Umbilical cord (tissue), 2 donors: ENCODE measurements at places on chromosomes 1 and 21.

- peak; percentile 29 for DNase-seq
Measured at GRCh38 chr21:33419538-33420123, 16.4 kb downstream of the IFNGR2 start.

DNA sequence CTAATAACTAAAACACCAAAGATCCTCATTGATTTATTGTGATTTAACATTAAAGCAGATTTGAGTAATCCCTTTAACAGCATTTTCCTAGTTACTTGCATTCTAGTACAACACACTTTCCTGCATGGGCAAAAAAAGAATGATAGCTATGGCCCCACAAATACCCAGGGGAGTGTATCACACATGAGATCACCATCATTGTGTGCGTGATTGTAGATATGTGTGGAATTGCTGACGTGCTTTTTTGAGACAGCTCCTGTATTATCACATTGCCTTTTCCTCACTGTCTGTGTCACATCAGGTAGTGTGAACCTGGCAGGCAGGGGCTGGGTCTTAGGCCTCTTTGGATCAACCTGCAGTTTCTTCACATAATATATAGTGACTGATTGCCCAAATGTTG, 48.5 kb upstream of the SAMD13 start:
- no peak for DNase-seq

- peak; percentile 18 for DNase-seq
Measured at GRCh38 chr21:42164064-42164789, 54.7 kb upstream of the ABCG1 start.

DNA sequence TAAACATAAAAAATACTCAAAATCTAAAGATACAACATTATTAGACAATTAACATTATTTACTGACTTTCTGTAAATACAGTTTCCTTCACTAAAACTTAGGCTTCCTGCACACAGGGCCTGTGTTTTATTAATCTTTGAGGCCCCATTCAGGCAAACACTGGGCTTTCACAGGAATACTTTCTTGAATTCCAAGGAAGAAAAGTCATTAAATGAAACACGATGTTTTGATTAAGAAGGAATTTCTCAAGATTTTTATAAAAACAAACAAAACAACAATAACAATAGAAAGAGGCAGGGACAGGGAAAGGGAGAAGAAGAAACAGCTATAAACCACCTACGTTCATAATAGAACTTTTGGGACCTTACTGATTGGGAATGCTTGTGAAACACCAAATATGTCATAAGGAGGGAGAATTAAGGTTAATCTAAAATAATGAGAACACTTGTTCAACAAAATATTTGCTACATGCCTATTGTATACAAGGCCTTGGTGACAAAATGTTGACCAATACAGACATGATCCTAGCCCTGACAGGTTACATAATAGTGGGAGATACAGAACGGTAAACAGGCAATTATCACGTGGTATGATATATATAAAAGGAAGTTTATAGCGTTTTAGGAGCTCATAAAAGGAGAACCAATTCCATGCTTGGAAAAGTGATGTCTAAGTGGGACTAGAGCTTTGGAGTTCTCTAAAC, 3.6 kb downstream of the DDAH1 start:
- no peak for DNase-seq

DNA sequence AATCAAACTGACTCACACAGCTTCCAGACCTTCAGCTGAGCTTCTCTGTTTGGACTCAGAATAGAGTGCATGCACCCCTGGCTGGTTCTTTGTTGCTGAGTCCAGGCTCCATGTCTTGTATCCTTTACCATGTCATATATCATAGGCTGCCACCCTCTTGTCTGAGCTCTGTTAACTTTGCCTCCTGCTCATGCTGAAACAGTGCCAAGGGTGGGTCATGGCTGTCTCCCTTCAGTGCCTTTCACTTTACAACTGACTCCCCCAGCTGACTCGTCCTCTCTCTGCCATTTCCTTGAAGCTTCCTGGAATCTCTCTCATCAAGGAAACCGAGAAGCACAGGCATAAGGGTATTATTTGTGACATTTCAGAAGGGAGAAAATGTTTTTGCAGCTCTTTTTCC, 885.3 kb downstream of the TTLL7 start:
- no peak for DNase-seq

- DNase-seq = no peak
Measured at GRCh38 chr1:185956881-185957280, 222.7 kb downstream of the HMCN1 start.

DNA sequence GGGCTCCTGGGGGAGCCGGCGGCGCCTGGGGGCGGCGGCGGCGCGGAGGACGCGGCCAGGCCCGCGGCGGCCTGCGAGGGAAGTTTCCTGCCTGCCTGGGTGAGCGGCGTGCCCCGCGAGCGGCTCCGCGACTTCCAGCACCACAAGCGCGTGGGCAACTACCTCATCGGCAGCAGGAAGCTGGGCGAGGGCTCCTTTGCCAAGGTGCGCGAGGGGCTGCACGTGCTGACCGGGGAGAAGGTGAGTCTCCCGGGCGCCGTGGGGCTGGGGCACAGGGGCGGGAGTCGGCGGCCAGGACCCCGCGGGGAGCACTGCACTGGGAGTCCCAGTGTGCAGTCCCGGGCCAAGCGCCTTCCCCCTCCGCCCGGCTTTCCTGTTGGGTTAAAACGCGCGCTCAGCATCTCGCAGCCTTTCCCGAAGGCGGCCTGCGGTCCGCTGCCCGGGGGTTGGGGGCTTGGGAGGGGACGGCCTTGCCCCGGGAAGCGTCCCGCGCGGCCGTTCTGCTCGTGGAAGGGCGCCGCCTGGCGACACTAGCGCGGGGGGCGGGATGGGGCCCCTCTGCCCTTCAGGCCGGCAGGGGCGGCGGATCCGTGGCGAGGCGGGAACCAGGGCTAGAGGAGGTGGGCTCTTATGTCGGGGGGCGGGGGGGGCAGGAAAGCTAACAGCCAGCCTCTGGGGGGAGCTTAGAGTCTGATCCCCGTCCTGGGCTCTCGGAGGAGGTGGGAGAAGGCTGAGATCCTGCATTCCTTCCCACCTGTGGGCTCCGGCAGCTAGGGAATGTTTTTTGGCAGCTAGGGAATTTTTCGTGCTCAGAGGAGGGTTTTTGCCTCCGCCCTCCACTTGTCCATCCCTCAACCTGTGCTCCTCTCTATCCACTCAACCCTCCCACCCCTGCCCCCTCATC, 1.1 kb downstream of the HUNK start:
- peak; percentile 33 for DNase-seq

DNA sequence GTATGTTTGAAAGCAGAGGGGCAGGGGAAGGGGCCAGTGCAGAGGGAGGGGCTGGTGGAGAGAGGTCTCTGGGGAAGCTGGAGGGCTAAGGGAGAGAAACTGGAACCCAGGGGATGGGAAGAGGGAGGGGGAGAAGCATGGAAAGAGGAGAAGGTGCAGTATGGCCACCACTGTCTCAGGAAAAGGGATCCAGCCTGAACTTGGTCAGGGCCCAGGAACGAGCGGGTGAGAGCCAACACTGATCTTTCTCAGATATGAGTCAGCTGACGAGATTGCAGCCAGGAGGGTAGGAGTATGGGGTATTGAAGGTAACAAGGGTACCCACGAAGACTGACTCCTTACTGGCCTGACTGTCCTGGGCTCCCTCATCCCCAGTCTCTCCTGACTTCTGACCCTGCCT, 18.0 kb downstream of the TIE1 start:
- no peak for DNase-seq

DNA sequence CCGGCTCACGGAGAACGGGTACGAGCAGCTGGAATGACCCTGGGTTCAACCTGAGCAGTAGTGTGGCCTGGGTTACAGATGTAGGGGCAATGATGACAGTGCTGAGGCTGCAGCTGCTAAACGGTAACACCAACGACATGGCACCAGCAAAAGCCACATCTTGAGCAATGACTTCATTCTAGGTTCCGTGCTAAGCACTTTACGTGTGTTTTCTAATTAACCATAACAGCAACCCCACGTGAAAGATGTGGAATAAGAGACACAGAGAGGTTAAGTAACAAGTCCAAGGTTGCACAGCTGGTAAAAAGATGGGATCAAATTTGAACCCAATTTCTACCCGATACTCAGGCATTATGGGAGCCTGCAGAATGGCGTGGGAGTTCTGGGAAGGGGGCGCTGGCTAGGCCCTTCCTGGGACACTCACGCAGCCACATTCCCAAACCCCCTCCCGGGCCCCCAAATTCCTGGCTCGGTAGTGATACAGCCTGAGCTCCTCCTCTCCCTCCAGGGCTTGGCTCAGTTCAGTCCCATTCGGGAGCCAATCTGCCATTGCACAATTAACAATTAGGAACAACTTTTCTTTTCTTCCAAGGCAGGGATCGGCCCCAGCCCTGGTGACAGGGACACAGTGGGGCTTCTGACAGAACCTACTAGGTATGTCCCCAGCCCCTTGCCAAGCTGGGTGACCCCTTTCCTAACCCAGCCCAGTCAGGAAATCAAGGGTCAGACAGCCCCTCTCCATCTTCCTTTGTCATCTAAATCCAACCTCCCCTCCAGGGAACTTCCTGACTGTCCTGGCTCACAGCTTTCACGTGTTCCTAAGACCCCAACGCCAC, 23.8 kb upstream of the ECE1 start:
- DNase-seq = no peak

DNA sequence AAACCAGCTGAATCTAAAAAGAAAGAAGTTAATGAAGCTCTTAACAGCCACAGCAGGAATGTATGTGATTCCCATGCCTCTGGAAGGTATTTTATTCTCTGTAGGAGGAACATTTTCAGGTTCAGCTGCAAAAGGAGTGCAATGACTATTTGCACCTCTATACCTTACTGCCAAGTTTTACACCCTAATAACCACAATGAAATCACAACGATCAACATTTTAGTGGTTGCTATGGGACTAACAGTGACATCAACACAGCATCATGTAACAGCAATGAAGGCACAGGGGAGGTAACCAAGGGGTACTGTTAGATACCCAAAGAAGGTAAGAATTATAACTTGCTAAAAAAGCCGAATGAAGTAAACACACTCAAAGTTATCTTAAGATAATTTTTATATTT, 116.3 kb upstream of the HP1BP3 start:
- no peak for DNase-seq

DNA sequence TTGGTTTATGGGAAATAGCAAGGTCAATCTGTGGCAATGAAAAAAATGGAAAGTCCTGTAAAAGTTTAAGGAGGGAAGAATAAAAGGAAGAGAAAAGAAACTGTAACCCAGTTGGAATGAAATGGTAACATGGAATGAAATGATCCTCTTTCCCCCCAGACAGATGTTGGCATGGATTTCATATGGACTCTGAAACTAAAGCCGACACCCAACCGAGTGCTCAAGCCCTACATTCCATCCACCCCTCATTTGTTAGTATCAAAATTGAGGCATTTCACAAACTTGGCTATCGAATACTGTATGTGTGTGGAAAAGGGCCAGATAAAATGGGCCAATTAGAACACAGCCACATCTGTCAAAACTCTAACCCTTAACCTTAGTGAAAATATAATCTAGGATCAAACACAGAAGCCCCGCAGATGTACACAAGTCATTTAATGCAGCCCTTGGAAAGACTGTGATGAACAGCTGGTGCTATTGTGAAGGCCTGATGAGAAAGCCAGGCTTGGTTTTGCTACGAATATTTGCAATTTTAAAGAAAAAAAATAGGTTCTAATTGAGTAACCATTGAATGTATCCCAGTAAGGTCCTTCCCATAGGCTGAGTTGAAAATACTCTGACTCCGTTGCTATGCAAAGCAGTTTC, 72.6 kb upstream of the RGL1 start:
- no peak for DNase-seq

- DNase-seq = no peak
Measured at GRCh38 chr1:113898241-113898814, 6.3 kb downstream of the AP4B1 start.

- DNase-seq = peak; percentile 64
Measured at GRCh38 chr1:85463731-85464496, 1.0 kb downstream of the DDAH1 start.

GRCh38 chr1:185775501-185775900, 41.3 kb downstream of the HMCN1 start:
- DNase-seq = no peak
